HepG2 (cell line): ENCODE measurements at places on chromosomes 12 and 14.

DNA sequence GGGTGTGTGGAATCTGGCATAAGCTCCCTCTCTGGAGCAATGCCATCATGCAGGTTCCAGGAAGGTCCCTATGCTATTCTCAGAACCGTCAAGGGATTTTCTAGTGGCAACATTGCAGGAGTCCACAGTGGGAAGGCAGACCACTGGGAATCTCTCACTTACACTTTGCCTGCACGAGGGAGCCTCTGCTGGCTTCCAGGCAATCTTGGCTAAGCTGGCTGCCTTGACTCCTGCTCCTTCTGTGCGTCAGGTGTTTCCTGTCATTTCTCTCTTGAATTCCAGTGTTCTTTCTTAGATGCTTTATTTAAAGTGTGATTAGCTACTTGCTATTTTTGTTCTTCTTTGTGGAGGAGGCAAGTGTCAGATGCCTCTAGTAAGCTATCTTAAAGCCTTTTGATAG lies 414.0 kb upstream of the ATP2B1 start:
- no peaks in the 10 kb centered on the region for H3K36me3 ChIP-seq
- DNase-seq: no peak
- H3K27me3 ChIP-seq: no peaks in the 10 kb centered on the region
- no peak overlapping the region for H3K27ac ChIP-seq
- no peak overlapping the region for H3K4me3 ChIP-seq

- peaks cover 20% of the 10 kb centered on the region for H3K36me3 ChIP-seq
- no peak overlapping the region for H3K27ac ChIP-seq
- peaks cover 37% of the 10 kb centered on the region for H3K4me1 ChIP-seq
- no peak for DNase-seq
- H3K4me3 ChIP-seq: no peak overlapping the region
These were observed 4.5 kb downstream of the RPS26 start for GRCh38 chr12:56046027-56046780.

- H3K27me3 ChIP-seq: no peaks in the 10 kb centered on the region
- no peak for DNase-seq
- H3K36me3 ChIP-seq: no peaks in the 10 kb centered on the region
- no peak overlapping the region for H3K27ac ChIP-seq
- no peak overlapping the region for H3K4me3 ChIP-seq
These were observed 432.1 kb downstream of the CCDC91 start for GRCh38 chr12:28622406-28622805.

DNA sequence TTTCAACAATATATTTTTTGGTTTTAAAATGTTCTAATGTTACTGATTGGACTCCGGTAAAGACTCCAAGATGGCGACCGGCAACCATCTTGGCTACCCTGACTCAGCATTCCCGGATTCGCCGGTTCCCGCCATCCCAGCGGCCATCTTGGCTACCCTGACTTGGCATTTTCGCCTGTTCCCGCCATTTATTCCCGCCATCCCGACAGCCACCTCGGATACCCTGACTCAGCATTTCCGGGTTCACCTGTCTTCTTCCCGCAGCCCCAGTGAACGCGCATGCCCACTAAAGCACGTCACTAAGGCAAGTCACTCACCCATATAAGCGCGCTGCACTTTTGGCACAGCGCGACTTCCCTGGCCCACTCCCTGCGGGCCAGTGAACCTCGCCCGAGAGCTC lies 9.0 kb upstream of the LRFN5 start:
- H3K27ac ChIP-seq: no peak overlapping the region
- H3K4me1 ChIP-seq: no peaks in the 10 kb centered on the region
- no peak for DNase-seq

- H3K27me3 ChIP-seq: peaks cover 5% of the 10 kb centered on the region
- H3K4me3 ChIP-seq: no peak overlapping the region
- H3K4me1 ChIP-seq: no peaks in the 10 kb centered on the region
- no peak for DNase-seq
- H3K36me3 ChIP-seq: no peaks in the 10 kb centered on the region
- no peak overlapping the region for H3K27ac ChIP-seq
These were observed 8.4 kb downstream of the GSC start for GRCh38 chr14:94761348-94761996.

DNA sequence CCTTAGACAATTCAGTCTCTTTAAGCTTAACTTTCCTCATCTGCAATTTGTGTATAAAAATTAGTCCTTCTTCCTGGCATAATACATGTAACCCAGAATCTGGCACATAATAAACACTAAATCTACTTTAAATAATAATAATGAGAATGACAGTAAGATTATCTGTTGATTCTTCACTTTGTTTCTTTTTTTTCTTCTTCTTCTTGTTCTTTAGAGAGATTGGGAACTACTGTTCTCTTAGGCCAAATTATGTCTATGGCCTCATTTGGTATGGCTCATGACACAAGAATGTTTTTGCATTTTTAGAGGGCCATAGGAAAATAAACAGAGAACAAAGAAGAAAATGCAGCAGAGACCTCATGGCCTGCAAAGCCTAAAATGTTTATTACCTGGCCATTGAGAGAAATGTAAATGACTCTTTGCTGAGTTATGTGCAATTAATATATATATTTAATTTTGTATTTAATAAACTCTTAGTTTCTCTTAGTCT lies 275.8 kb downstream of the SLC6A15 start:
- H3K36me3 ChIP-seq: no peaks in the 10 kb centered on the region
- no peak for DNase-seq
- H3K4me1 ChIP-seq: no peaks in the 10 kb centered on the region
- no peak overlapping the region for H3K27ac ChIP-seq

GRCh38 chr14:60643463-60644314 lies 5.6 kb downstream of the SIX1 start:
- H3K4me1 ChIP-seq: peaks cover 37% of the 10 kb centered on the region
- H3K27me3 ChIP-seq: no peaks in the 10 kb centered on the region
- DNase-seq: peak; percentile 80
- H3K27ac ChIP-seq: peak overlapping the region; percentile 22
- H3K4me3 ChIP-seq: no peak overlapping the region

DNA sequence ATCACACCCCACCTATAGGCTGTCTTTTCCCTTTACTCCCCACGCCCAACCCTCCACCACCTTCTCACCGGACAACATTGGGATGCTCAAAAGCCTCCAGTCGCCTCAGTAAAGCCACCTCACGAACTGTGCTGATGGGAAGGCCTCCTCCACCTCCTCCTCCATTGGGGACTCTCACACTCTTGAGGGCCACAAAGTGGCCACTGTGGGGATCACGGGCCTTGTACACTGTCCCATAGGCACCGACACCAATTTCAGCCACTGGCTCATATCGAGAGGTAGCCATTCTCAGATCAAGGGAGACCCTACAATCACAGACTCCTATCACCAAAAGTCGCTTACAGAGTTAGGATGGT lies 700 bp downstream of the CDK4 start:
- peak overlapping the region; percentile 87 for H3K27ac ChIP-seq
- no peaks in the 10 kb centered on the region; the same call in 2 of the 3 replicates for H3K27me3 ChIP-seq
- H3K4me1 ChIP-seq: peaks cover 40% of the 10 kb centered on the region
- DNase-seq: no peak
- peak overlapping the region; percentile 78 for H3K4me3 ChIP-seq
- peaks cover 10% of the 10 kb centered on the region for H3K36me3 ChIP-seq

DNA sequence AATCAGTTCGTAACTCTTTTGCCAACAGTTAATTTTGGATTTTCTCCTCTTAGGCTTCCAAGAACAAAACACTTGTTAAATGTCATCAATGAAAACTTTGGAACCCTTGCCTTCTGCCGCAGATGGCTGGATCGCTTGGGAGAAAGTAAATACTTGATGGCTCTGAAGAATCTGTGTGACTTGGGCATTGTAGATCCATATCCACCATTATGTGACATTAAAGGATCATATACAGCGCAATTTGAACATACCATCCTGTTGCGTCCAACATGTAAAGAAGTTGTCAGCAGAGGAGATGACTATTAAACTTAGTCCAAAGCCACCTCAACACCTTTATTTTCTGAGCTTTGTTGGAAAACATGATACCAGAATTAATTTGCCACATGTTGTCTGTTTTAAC lies 37.7 kb downstream of the USP44 start:
- no peak for DNase-seq
- peaks cover 16% of the 10 kb centered on the region for H3K36me3 ChIP-seq
- H3K27me3 ChIP-seq: no peaks in the 10 kb centered on the region
